ENCODE measurements at places on chromosomes 16 and 17. TPM values are rescaled to one million over a fixed set of nuclear protein-coding genes. Genes with fewer than 3 reads are reported as not detected.

NLRC3 gene
- 74.0 TPM for total RNA-seq

KCNH6 gene
- not detected for total RNA-seq

SOX9 gene
- not detected for total RNA-seq

- no peak for DNase-seq
Observed at GRCh38 chr16:76182041-76182635, 95.1 kb upstream of the CNTNAP4 start.

DNA sequence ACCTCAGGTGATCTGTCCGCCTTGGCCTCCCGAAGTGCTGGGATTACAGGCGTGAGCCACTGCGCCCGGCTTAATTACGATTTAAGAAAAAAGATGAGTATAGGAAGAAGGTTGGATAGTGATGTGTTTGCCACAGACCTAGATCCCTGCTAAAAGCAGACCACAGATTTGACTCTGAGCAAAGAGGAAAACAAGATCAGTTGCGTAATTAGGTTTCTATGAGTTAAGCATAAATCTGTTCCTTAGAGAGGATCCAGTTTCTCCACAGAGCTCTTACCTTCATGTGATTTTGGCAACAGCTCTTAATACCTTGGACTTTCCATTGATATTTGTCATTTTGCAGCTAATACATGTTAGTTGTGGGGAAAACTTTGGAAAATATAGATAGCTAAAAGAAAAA is 31.1 kb downstream of the CDH1 start:
- no peak for DNase-seq

GRCh38 chr17:9973669-9974447 is 68.8 kb upstream of the RCVRN start:
- no peak for DNase-seq

GRCh38 chr17:75854881-75855309 is 240 bp downstream of the WBP2 start:
- no peak for DNase-seq

DNA sequence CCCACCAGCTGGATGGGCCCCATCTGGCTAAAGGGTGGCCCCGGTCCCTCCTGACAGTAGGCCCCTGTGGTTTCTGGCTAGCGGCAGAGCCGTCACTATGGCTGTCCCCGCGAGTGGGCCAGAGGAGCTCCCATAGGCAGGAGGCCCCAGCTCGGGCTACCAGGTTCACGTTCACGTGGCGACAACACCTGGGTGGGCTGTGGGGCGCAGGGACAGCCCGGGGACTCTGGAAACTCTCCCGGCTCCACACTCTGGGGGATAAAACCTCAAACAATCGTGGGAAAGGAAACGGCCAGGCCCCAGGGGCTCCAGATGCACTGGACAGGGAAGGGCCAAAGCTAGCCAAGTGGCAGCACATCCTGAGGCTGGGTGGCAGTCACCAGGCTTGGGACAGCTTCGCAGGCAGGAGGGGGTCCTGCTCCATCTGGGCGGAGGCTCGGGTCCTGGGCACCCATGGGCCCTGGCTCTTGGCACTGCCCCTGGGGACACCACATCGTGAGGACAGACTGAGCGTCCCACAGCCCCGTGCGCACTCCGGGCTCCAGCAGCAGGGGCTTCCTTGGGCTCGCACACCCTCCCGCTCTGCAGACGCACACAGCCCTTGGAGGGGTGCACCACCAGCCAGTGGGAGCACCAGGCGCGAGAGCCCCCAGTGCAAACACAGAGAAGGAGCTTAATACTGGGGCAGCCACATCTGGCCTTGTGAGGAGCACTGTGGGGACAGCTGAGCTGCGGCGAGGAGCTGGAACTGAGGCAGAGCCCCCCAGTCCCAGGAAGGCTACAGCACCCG is 4.4 kb downstream of the RNF166 start:
- DNase-seq: no peak

DNA sequence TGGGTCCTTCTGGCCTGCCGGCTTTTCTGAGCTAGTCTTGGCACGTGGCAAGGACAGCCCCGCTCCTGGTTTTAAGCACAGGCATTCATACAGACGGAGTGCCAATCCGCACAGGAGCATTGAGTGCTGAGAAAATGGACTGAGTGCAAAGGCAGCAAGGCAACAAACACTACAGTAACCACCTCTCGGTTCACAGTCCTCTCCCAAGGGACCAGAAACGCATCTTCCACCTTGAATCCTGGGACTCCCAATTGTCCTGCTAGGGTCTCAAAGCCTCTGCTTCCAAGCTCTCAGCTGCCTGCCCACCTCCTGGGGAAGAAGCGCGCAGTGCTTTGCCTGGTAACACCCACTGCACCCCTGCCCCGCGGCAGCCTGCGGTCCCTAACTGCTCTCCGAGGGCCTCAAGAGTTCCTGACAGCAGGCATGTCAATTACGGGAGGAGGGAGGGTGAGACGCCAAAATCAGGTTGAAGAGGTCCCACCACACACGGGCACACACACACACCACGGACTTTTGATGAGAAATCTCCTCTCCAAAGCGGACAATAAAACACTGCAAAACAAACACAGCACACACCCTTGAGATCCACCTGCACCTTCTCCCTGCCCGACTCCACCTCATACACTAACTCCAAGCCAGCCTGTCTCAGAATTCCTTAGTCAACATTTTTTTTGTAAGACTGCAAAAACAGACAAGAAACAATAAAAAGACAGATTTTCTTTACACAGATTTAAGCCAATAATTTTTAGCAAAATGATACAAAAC is 15.0 kb downstream of the SLC16A3 start:
- no peak for DNase-seq

- DNase-seq: no peak
Observed at GRCh38 chr16:23293016-23293415, 9.1 kb upstream of the SCNN1B start.

DNA sequence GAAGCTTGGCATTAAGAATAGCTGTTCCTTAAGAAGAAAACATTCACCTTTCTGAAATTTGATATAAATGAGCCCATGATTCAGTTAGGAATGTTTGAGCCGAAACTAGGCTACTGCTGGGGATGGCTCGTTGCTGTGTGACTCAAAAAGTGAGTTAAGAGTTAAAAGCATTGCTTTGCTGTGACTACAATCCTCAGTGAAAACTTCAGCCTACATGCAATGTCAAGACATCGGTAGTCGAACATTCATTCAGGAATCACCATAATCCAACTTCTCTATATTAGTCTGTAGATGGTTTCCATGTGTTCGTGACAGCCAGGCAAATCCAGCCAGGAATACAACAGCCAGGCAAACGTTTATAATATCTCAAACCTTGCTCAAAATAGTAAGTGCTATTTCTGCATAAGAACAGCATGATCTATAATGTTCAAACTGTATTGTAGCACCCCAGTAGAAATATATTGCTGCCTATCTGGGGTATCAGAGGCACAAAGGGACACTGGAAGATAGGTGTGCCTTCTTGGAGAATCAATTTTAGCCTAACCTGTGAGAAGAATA is 1225.1 kb downstream of the CDH8 start:
- DNase-seq: no peak

Data from OCI-LY7 (cell line).